ENCODE measurements at places on chromosomes 3 and 15.
A peak's percentile ranks its signal among the peaks of the same experiment; 100 is the strongest.

DNA sequence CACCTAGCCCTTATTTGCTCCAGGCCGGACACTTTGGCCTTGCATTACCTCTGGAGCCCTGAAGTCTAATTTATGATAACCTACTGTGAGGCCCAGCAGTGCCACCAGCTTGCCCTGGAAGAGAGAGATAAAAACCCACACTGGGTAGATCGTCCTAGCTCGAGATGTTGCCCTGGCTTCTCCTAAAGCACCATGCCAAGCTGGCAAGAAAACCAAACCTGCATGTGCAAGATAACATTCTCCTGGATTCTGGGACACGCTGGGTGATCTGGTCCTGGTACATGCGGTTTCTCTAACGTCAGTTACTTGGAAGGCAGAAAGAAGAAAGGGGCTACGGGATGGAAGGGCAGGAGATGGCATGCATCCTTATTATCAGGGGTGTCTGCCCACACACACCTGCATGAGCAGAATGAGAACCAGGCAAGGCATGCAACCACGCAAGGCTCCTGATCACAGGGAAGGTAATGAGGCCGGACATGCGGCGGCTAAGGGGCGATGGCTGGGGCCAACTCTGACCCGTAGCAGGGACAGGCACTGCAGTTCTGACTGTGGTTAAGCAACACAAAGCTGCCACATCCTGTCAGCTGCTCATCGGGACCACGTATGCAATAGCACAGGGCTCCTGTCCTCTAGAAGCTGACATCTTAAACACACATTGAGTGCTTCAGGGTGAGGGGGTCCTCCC, 73.0 kb downstream of the OXNAD1 start:
- DNase-seq = peak; percentile 50

DNA sequence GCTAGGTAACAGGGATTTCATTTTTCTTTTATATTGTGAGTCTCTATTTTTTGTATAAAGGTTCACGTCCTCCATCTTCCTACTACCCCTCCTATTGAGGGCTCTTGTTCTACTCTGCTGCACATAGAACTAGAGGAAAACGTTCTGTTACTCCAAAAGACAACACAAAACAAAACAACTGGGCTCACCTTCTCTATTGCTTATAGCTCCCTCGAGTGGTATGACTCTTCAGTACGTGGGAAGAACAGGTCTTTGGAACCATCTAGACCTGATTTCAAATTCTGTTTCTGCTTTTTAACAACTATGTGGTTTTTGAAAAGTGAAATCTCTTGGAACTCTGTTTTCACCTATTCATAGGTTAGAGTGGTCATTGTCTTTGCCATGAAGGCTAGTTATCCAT, 515.3 kb downstream of the SOX2 start:
- no peak for DNase-seq

DNA sequence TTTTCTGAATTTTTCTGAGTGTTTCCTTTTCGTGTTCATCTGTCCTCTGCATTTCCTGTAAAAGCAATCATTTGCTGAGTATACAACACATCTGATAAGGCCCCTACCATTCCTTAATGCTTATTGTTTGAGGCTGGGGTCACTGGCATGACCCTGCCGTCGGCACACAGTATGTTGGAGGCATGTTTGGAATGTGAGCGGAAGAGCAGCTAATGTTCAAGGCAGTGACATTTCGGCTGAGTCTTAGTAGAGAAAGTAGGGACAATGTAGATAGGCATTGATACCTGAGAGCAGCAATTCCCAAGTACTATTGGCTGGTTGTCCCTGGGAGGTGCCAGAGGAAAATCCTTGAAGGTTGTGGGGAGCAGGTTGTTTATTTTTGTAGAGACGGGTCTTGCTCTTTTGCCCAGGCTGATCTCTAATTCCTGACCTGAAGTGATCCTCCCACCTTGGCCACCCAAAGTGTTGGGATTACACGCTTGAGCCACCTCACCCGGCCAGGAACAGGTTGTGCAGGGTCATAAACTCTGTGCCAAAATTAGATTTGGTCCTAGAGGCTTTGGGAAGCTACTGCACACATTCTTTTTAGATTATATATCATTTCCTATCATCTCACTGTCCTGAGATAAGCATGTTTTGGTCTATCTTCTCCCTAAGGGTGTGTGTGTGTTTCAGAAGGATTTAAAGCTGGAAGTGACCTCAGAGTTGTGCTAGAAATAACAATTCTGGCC, 13.5 kb downstream of the PTPN23 start:
- DNase-seq = no peak

- DNase-seq = no peak
These were observed 37.9 kb downstream of the ACAD9 start for GRCh38 chr3:128917291-128917690.
